AG08395 (cell line): ENCODE measurements at places on chromosomes 5 and 9.
A peak's percentile ranks its signal among the peaks of the same experiment; 100 is the strongest.

GRCh38 chr5:74127381-74128320, 501.7 kb downstream of the ARHGEF28 start:
- DNase-seq, result peak; percentile 40

DNA sequence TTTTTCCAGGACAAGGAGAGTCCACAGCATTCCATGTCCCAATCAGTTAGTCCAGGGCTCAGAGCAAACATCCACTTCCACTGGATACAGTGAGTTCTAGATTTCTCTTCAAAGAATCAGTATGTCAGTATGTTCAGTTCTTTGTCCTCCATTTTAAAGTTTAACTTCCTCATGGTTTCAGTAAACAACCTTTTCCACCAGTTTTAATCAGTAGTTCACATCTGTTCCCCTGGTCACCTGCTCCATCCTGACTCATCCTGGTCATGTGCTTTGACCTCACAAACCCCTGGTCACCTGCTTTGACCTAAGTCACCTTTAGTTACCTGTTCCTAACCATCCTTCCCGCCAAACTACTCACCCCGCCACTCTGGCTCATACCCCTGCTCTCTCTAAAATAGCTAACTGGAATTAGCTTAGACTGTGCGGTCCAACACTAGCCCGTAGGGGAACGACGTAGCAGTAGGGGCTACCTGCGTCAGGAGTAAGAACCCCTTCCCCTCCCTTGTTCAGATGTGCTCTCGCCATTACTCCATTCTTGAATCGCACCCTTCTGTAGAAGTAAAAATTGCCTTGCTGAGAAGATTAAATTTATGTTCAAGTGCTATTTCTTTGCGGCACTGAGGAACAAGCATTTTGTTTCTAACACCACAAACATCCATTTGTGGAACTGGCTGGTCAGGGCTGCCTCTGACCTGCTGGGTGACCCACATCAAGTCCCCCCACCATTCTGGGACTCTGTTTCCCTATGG, 5.5 kb downstream of the ENG start:
- no peak for DNase-seq

- no peak for DNase-seq
Measured at GRCh38 chr5:99747342-99747741, 787.8 kb upstream of the FAM174A start.

- DNase-seq, result no peak
Measured at GRCh38 chr9:97570899-97571298, 62.3 kb downstream of the TSTD2 start.

GRCh38 chr9:109289186-109289585, 31.7 kb downstream of the EPB41L4B start:
- no peak for DNase-seq

GRCh38 chr5:94893412-94894135, 275.1 kb downstream of the SLF1 start:
- DNase-seq, result no peak

- DNase-seq, result peak; percentile 14
Measured at GRCh38 chr5:87411973-87412629, 629 bp downstream of the CCNH start.

GRCh38 chr9:128091144-128091543, 23.1 kb downstream of the SLC25A25 start:
- peak; percentile 98 for DNase-seq

- DNase-seq, result no peak
Measured at GRCh38 chr9:105023788-105024187, 95.8 kb upstream of the ABCA1 start.

- no peak for DNase-seq
Measured at GRCh38 chr5:164652276-164652660, 1146.8 kb downstream of the MAT2B start.

- no peak for DNase-seq
Measured at GRCh38 chr5:63820577-63820976, 141.7 kb downstream of the HTR1A start.

DNA sequence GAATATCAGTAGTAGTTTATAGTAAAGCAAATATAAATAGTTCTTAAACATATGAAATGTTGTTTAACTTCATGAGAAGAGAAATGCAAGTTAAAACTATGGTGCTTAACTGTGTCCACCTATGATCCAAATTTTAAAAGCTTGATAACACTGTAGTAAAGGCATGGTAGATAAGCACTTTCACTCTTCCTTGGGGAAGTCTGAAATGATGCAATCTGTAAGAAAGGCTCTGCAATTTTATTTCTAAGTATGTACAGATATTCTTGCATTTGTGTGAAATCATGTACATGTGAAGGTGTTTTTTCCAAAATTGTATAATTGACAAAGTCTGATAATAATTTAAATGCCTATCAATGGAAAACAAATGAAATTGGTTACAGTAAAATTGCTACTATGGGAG, 66.9 kb downstream of the SYK start:
- no peak for DNase-seq

DNA sequence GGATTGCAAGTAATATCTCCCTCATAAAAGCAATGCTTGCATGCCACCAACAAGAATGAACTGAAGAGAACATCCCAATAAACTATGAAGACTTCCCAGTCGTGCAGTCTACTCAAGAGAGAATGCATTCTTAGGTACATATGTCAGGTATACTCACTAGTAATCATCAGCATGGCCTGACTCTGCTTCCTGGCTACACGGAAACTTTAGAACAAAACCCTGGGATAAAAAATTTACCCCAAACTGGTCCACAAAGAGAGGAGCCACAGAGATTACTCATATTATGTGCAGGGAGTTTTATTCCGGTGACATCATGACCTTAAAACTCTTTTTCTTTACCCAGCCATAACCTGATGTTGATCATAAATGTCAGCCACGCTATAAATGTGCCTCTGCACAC, 57.5 kb upstream of the PAPPA start:
- DNase-seq, result peak; percentile 7

DNA sequence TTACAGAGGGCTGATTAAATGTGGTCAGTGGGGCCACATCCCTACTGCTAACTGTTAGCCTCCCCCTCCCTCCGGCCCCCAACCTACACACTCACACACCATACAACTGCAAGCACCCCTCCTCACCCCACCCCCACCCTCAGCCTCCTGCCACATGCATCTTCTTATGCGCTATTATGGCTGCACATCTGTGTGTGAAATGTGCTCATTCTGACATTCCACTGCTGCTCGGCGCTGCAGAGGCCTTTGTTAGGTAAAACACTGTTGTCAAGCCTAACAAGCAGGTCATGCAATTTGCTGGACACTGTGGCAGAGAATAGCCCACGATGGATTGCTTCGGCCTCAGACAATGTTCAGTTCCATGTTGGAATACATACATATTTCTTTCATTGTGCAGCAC, 173.6 kb downstream of the NR2F1-AS1 start:
- no peak for DNase-seq

- no peak for DNase-seq
Measured at GRCh38 chr5:154806176-154806575, 44.2 kb downstream of the FAXDC2 start.

- no peak for DNase-seq
Measured at GRCh38 chr9:132184124-132184523, 22.3 kb downstream of the NTNG2 start.

DNA sequence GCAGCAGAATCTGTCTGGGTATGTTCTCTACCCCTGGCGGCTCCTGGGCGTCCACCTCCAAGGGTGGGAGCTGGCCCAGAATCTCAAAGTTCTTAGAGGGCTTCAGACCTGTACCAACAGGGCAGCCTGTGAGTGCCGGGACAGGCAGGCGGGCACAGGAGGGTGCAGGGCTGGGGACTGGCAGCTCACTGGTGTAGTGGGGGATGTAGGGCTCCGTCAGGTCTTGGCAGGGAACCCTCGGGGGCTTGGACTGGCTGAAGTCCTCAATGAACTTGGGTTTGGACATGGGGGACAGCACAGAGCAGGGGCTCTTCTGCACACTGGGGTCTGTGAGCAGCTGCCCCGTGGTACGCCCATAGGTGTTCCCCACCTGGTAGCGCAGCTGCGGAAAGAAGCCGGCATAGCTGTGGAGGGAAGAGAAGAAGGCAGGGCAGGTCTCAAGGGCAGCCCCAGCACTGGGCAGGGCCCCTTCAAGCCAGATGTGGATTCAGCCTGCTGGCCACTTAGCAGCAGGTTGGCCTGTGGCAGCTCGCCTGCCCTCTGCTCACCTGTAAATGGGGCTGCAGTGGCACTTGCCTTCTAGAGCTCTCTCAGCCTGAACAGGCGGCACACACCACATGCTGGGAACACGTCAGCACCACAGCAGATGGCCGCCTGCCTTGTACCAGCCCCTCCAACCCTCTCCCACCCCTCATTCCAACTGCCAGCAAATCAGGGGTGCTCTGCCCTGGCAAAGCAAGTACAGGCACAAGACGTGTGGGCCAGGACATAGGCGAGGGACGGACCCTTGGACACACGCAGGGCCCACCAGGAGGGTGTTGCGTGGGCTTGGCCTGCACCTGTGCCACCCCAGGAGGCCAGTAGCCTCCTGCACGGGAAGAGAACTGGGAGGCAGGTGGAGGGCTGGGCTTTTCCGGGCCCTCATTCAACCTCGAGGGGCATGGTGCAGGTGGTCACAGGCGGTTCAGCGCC, 4.6 kb downstream of the TUBB4B start:
- DNase-seq, result no peak

GRCh38 chr5:91049800-91050199, 333.3 kb downstream of the ARRDC3 start:
- peak; percentile 40 for DNase-seq

GRCh38 chr5:59823420-59823819, 70.1 kb downstream of the PDE4D start:
- DNase-seq, result no peak

DNA sequence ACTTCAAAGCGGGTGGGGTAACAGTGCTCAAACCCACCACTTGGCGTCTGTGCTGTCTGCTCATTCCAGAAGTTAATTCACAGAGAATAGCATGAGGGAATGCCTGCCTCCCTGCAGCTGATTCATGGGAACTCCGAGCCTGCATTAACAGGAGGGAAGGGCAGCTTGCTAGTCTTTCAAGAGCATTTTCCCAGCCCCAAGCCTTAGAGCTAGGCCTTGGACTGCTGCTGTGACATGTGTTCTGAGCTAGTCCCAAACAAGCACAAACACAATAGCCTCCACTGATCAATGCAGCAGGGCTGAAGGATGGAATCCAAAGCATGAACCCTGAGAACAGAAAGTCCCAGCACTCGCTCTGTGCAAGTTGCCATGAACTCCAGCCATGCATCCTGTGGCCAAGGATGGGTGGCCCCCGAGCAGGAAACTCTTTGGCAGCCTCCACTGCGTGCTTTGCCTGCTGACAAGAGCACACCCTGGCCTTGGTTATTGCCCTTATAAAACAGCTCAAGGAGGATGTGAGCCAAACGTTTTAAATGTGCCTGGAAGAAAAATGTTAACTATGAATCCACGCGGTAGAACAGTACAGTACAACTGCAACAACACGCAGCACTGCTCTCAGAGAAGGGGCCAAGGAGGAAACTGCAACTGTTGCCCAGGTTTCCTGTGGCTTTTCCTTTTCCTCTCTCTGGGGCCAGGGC, 653.1 kb upstream of the KLF4 start:
- DNase-seq, result peak; percentile 84

GRCh38 chr5:181164076-181164952, 16.9 kb downstream of the OR2V2 start:
- DNase-seq, result no peak

DNA sequence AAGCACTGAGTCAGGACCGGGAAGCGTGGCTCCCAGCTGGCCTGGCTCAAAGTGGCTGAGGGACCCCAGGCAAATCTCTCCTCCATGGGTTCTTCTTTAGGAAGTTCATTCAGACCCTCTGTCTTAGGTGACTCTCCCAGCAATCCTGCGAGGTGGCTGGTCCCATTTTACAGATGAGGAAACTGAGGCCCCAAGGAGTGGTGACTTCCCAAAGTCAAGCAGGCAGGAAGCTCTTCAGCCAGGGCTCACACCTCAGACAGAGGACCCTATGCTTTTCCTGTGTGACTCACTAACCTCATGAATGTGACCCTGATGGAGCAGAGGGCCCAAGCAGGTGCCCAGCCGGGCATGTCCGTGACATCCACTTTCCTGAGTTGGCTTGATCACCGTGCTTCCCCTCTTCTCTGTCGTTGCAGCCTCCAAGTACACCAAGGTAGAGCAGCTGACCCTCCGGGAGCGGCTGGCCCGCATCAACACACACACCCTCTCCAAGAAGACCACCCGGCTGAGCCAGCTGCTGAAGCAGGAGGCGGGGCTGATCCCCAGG, 36.5 kb downstream of the ARHGEF37 start:
- no peak for DNase-seq

- DNase-seq, result peak; percentile 34
Measured at GRCh38 chr9:4984171-4984620, 876 bp upstream of the JAK2 start.

DNA sequence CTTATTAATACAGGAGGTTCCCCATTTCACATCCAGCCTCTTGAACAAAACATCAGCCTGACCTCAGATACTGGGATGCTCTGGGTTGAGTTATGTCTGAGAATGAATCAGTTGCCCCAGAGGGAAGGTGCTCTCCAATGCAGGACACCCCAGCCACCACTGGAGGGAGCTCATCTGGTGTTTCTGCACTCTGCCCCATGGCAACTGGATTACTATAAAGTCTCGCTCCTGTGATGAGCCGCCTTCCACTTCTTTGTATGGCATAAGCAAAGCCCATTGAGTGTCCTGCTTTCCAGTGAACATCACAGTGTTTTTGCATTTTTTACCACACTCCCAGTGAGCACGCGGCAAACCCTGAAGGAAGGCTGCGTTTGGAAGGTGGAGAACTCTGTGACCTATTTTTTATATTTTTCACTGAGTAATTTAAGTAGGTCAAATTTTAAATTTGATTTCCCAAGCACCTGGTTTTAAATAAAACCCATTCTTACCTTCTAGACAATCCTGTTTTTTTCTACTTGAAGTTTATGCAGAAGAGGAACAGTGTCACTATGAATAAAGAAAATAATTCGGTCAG, 176.9 kb upstream of the WWC1 start:
- peak; percentile 66 for DNase-seq

DNA sequence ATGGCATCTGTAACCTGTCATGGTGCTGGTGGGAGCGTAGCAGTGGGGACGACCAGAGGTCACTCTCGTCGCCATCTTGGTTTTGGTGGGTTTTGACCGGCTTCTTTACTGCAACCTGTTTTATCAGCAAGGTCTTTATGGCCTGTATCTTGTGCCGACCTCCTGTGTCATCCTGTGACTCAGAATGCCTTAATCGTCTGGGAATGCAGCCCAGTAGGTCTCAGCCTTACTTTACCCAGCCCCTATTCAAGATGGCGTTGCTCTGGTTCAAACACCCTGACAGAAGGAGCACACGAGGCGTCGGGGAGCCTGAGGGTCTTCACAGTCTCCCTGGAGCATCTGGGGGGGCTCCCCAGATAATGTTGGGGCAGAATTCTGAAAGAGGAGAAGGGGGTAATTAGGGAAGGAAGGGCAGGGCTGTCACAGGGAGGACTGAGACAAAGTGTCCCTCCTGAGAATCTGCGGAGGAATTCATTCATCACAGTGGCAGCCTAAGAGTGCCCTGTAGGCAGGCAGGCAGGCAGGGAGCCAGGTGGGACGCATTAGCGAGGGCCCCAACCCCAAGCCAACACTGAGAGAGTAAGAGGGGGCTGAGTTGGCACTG, 21.3 kb upstream of the NCS1 start:
- DNase-seq, result no peak

- no peak for DNase-seq
Measured at GRCh38 chr5:165321912-165322311, 1816.5 kb downstream of the MAT2B start.
